ENCODE measurements at places on chromosomes 12 and 14.
A peak's percentile ranks its signal among the peaks of the same experiment; 100 is the strongest.

DNA sequence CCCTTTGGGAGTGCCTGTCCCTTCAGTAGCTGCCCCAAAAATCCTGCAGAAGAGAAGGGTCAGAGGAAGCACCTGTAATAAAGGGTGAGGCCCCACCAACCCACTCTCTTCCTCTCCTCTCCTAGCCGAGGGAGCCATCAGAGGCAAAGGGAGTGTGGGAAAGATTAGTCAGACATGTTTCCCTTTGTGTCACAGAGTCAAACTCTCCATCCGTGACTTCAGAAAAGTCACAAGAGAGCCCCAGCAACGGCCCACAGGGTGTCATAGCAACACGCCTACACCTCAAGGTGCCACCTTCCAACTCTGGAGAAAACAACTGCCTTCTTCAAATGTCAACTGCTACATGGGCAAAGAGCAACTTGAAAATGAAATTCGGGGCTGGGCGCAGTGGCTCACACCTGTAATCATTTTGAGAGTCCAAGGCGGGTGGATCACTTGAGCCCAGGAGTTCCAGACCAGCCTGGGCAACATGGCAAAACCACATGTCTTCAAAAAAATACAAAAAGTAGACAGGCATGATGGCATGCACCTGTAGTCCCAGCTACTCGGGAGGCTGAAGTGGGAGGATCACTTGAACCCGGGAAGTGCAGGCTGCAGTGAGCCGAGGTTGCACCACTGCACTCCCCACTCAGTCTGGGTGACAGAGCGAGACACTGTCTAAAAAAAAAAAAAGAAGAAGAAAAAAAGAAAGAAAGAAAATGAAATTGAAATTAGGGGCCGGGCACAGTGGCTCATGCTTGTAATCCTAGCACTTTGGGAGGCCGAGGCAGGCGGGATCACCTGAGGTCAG lies 17.7 kb upstream of the CD27 start:
- no peak for DNase-seq

DNA sequence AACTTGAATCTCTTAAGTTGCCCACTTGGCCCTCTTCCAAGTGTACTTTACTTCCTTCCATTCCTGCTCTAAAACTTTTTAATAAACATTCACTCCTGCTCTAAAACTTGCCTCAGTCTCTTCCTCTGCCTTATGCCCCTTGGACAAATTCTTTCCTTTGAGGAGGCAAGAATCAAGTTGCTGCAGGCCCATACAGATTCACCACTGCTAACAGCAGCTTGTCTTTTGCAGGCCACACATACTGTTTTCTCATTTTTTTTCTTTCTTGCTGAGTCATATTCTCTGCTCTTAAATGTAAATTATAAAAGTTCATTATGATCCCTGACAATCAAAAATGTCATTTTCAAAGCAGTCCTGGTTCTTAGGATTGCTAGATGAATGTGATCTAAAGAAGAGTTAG lies 1820.8 kb upstream of the FLRT2 start:
- no peak for DNase-seq

- DNase-seq: no peak
These were observed 81.7 kb upstream of the CCDC91 start for GRCh38 chr12:28108599-28108998.

DNA sequence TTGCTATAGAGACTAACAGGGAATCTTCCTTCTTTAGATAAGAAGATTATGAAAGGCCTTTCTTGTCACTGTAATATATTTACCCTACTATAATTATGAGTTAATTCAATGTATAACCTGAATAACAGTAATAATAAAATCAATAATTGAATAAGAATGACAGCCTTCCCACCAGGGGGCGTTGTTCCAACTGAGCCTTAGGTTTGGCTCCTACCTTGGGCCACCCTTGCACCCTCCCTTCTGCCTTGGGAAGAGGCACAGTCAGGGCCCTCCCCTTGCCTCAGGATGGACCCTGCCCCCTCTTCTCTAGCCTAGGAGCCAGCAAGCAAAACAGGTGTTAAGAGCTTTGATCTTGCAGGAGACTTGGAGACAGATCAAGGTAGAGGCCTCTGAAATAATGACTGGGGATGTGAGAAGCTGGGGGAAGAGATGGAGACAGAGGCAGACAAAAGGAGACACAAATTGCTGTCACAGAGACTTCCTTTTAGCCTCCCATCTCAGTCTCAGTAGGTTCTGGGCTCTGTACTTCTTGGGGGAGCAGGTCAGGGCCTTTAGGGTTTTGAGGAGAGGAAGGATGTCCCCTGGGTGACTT lies 40.1 kb upstream of the CISTR start:
- no peak for DNase-seq

DNA sequence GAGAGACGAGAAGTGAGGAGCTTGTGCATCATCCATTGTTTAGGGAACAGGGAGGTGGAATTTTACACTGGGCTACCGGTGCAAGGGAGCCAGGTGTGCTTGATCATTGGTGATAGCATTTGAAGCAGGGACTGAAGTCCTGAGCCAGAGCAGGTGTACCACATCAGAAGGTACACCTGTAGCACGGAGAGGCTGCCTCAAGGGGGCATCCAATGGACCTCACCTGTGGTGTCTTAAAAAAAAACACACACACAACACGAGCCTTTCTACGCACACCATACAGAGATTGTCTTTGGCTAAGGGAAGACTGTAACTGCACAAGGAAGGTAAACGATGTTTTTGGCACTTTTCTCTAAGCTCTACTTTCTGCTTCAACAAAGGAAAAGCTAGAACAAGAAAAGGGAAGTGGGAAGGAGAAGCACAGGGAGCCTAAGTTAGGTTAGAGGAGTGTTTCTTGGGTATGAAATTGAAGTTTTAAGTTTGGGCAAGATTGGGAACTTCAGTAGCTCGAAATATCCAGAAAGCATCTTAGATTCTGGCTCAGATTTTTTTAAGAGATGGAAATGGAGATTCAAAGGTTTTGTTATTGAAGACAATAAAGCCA lies 334.3 kb upstream of the FBXO33 start:
- no peak for DNase-seq

- DNase-seq: no peak
These were observed 84.6 kb downstream of the KSR2 start for GRCh38 chr12:117884161-117884560.

- DNase-seq: no peak
These were observed 2.0 kb downstream of the MGP start for GRCh38 chr12:14883686-14884085.

DNA sequence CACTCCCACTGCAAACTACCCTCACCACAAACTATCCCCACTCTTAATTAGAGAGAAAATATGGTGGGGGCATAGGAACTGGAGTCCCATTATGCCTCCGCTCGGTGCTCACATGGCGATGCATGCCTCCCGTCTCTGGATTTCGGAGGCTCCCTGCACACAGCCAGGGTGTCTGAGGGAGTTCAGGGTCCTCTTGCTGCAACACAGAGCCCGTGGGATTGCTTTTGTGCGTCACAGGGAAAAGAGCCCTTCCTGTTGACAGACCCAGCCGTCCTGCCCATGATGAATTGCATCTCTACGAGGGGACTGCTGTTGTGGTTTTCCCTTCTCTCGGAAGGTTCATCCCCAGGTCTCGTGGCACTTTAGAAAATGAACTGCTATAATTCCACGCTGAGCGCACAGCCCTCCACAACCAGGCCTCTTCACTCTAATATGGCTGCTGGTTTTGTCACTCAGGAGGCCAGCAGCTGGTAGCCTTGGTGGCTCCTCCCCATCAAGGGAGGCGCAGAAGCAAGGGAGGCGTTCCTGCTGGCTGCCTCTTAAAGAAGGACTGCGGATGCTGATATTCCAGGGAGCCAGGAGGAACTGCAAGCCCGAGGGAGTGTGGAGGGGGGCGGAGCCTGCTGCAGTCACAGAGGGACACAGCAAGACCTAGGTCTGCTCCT lies 158.0 kb downstream of the KCNA5 start:
- no peak for DNase-seq

GRCh38 chr12:123269395-123269892 lies 2.2 kb downstream of the CDK2AP1 start:
- peak; percentile 92 for DNase-seq

DNA sequence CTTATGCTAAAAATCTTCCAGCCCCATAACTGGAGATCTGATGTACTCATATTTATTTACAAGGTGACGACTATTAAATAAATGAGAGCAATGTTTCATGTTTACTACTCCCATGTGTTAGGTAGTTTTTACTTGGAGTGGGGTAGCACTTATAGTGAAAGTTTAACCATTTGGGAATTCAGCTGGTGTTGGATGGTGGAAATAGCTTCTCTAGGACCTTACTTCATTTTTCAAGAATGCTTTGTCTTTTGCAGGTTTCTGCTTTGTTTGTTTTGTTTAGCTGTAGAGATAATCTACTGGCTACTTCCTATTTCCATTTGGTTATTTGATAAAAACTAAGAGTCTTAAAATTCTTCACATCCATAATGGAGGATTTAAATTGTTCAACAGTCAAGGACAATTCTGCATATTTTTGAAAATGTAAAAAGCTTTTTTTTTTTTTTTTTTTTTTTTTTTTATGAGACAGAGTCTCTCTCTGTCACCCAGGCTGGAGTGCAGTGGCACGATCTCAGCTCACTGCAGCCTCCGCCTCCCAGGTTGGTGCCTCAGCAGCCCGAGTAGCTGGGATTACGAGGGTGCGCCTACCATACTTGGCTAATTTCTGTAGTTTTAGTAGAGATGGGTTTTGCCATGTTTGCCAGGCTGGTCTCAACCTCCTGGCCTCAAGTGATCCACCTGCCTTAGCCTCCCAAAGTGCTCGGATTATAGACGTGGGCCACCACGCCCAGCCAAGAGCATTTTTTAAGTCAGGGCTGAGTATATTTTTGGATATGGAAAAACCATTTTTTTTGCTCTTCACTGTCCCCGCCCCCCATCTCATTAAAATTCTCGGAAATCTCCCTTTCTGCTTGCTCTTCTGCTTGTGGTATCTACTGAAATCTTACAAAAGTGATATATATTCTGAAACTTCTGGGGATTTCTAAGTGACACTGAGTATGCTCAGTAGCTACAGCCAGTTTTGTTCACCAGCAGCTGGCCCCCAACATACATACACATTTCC lies 1.4 kb upstream of the ABCD2 start:
- no peak for DNase-seq

GRCh38 chr14:87888136-87888999 lies 104.6 kb downstream of the GALC start:
- DNase-seq: no peak

DNA sequence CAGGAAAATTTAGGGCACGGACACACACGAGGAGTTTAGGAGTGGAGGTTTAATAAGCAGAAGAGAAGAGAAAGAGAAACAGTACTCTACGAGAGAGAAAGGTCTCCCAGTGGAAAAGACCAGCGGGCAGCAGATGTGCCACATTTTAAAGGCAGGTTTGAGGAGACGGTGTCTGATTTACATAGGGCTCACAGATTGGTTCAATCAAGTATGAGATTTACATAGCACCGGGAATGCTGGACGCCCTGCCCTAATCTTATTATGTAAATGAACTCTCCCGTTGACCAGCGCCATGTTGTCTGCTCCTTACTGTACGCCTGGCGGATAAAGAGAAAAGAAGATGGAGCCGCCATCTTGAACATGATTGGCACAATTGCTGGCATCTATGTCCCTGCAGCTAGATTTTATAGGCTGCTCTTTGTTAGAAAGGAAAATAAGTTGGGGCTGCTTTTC lies 17.9 kb downstream of the NFKBIA start:
- DNase-seq: no peak

DNA sequence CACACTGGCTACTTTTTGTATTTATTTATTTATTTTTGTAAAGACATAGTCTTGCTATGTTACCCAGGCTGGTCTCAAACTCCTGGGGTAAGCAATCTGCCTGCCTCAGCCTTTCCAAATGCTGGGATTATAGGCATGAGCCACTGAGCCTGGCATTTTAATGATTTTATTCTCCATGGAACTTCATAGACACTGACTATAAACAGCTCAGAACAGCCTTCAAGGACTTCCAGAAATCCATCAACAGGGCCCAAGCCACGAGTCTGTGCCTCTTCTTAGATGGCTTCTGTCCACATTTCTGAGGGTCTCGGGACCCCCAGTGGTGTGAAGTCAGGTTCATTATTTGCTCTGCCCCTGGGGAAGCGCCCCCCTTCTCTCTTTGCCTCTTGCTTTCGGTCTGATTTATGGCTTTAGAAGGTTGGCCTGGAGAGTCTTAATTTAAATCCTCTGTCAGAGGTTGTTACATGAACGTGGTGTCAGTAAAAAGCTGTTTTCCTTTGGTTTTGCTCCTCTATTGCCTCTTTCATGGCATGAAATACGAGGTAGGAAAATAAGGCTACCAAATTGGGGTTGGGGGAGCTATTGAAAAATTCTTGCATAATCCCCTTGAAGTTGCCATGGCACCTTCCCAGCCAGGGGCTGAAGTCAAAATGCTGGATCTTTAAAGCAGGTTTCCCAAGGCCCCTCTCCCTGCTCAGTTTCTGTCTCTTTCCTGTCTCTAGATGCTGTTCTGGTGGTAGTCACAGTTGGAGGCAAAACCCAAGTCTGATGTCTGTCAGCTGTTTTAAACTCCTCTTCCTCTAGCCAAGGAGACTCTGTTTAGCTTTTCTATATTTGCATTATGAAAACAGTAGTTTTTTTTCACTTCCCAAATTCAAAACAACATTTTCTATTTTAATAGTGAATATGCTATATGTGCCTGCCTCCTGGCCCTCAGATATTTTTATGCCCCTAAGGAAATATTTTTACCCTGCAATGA lies 129.4 kb downstream of the SMOC1 start:
- DNase-seq: no peak

- DNase-seq: no peak
These were observed 304.4 kb downstream of the MED13L start for GRCh38 chr12:115973066-115973465.

GRCh38 chr12:104220931-104221330 lies 5.4 kb downstream of the TXNRD1 start:
- no peak for DNase-seq

DNA sequence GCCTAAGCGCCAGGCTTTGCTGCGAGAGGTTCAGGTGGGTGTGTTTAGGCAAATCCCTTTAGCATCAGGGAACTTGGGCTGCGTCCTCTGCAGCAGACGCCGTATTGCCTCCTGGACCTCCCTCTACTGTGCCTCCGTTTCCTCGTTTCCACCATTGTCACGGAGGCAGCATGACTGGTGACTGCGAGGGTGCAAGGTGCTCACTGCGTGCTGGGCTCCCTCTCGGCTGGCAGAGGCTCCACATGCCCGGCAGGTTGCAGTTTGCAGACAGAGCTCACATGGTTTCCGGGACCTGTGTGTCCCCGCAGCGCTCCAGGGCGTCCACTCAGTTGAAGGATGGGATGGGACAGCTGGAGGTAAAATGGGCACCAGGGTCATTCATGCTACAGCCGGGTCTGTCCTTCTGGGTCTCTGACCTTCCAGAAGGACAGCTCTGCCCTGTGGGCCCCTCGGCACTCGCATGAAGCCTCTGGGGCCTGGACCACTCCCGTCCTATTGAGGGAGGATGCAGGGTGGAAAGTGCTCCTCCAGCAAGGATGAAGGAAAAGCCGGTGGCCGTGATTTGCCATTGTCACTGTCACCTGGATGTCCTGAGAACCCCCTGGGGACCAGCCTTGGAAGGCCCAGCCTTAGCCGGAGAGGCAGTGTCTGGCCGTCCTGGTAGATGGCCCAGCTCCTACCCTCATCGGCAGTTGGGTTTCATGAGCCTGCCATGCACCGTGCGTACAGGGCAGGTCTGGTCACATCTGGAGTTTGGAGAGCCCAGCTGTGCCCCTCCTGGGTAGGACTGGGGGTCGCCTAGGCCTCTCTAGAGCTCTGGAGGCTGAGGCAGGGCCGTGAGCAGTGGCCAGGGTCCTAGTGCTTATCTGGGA lies 146.5 kb downstream of the KIF26A start:
- no peak for DNase-seq
